ENCODE measurements at places on chromosomes 5 and 9.

- DNase-seq: no peak
Measured at GRCh38 chr9:134607971-134608370, 33.6 kb upstream of the COL5A1 start.

- DNase-seq: peak; percentile 72
Measured at GRCh38 chr5:57174128-57174889, 450 bp downstream of the GPBP1 start.

DNA sequence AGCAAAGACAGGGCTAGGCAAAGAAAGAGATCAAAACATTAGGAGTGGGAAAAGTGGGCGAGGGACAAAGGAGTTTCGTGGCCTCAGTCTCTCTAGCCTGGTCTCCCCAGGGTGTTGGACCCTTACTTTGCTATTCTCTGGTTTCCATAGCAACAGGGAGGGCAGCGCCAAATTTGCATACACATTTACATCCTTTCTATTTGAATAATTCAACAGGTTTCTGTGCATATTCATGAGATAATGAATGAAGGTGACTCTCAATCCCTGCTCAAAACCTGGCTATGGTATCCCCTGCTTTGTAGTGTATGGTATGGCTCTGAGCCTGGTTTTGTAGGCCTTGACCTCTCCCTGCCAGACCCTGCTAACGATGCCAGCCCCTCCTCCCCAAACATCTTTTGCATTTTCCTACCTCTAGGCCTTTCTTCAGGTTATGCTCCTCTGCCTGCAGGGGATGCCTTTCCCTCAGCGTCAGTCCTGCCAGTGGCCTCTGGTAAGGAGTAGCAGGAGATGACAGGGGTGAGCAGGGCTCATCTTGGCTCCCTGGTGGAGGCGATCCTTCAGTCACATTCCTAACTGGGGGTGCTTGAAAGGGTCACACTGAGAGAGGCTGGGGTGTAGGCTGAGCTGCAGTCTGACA, 9.8 kb downstream of the RPP25L start:
- DNase-seq: no peak

DNA sequence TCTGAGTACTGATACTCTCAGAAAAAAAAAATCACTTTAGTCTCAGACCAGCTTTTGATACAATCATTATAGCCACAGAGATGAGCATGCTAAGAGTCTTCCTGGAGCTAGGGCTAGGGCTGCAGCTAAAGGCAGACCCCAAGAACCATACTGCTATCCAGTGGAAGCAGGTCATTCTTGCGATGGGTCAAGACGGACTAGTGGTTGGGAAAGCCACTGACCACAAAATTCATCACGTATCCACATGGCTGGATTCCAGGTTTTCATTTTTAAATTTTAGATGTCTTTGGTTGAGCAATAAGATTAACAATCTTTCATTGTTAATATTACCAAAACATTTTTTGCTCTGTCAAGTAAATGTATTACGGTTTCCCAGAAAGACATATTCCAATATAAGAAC, 598.1 kb downstream of the DNAH5 start:
- DNase-seq: no peak

DNA sequence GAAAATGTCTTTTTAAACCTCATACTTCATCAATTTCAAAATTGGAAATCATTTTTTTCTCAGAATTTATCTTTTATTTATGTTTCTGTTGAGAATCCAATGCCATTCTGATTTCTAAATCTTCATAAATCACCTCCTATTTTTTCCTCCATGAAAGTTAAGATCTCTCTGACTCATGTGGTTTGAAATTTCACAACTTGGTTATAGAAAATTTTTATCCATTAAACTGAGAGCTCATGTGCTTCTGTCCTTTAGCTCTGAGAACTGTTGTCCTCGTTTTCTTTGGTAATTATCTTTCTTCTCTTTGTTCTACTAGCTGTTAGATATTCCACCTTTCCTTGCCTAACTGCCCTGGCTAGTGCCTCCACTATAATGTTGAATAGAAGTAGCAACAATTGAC, 1.5 kb upstream of the RNF180 start:
- DNase-seq: no peak

DNA sequence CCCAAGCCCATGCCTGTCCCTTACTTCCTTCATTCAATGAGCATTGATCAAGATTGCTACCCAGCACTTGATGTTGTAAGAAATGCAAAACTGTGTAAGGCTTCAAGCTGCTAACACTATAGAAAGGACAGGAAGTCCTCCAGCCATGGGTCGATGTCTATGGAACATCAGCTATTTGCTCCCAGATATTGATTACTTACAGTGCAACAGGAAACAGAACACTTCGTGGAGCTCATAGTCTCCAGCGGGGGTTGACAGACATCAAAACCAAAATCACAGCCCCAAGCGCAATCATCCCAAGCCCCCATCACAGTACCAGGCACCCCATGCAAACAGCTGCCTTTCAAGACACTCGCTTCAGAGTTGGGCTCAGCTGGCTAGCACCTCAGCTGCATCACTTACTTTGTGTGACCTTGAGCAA, 26.8 kb upstream of the DUSP1 start:
- DNase-seq: no peak

- no peak for DNase-seq
Measured at GRCh38 chr5:87844449-87844848, 424.2 kb downstream of the TMEM161B start.

GRCh38 chr5:177099422-177100093, 12.8 kb downstream of the FGFR4 start:
- DNase-seq: no peak

GRCh38 chr5:115298811-115299210, 2.4 kb upstream of the CCDC112 start:
- DNase-seq: no peak

DNA sequence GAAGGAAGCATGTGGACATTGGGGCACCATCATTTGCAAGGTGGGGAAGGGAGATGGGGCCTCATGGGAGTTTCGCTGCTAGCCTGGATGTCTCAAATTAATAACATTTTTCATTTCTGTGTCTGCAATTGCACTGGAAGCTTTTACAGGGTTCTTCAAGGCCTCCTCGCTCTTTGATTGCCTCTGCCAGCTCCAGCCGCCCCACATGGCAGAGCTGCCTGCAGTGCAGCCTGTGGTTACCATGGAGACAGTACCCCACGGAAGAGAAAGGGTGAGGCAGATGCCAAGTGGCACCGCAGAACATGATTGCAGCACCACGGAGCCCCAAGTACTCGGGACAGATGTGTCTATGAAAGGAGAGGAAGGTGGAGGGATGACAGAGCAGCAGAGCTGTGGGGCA, 25.4 kb downstream of the CTNND2 start:
- DNase-seq: no peak

DNA sequence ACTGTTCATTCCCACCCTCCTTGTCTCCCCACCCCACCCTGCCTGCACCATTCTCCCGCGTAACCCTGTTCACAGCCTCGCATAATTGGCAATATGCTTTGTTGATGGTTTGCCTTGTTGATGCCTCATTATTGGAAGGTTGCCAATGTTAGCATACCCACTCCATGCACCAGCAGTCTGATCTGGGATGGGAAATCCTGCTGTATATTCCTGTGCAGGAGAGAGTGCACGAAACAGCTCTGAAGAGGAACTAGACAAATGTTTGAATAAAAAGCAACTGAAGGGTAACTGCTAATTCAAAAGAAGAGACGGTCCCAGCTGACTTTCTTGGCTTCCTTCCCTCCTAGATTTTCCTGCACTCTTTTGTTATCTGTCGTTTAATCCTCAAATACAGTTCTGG, 271.7 kb upstream of the TLE4 start:
- no peak for DNase-seq

DNA sequence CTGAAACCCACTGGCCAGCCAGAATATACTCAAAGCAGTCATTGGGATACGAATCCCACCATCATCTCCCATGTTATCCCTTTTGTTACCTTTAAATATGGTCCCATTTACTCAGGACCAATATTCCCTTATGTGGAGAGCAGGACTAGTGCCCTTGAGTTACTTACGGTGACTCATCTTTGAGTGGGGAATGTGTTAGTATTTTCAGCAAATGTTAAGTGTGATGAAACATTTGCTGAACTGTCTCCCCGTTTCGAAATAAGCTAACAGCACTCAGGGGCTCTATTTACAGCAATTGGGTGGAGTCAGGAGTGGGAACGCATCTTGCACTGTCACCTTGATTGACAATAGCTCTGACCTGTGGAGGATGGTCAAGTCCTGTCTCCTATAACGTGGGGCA, 67.4 kb downstream of the CTSL start:
- peak; percentile 66 for DNase-seq

DNA sequence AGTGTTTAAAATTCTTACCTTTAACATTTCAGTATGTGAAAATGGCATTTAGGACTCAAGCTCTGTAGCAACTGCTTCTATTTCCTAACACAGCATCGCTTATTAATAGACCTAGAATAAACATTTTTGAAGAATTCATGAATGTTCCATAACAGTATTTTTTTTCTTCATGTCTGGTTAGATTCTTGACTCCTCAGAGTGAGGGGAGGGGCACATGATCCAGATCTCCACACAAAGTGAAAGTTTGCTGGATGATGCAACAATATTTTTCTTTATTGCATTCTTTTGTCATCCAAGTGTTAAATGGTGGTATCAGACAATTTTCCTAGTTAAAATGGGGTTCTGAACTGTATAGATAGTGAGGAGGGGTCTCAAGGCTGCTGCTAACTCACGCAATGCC, 130.8 kb upstream of the MAN2A1 start:
- no peak for DNase-seq

DNA sequence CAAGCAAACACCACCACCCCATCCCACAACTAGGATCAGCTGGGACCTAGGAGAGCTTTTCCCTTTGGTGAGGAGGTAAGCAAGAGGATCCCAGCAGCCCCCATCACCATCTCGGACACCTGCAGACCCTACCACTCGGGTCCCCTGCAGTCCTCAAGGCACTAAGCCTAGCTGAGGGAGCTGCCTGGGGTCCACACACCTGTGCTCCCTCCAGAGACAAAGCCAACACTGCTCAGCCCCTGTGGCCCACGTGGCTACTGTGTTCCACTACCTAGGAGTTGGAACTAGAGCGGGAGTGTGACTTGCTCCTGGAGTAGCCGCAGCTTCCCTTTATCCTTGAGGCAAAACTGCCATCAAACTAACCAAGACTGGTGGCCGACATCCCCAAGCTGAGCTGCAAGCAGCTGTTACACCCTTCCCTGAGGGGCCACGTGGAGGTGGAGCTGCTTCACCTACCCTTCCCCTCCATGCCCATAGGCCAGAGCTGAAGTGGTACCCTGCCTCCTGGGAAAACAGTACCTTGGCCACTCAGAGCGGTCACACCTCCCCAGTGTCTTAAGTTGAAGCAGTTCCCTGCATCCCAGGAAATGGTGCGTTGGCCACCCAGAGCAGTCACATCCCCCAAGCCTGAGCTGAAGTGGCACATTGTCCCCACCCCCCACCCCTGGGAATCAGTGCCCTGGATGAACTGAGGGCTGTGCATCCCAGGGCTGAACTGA, 205.5 kb downstream of the CACNA1B start:
- no peak for DNase-seq

DNA sequence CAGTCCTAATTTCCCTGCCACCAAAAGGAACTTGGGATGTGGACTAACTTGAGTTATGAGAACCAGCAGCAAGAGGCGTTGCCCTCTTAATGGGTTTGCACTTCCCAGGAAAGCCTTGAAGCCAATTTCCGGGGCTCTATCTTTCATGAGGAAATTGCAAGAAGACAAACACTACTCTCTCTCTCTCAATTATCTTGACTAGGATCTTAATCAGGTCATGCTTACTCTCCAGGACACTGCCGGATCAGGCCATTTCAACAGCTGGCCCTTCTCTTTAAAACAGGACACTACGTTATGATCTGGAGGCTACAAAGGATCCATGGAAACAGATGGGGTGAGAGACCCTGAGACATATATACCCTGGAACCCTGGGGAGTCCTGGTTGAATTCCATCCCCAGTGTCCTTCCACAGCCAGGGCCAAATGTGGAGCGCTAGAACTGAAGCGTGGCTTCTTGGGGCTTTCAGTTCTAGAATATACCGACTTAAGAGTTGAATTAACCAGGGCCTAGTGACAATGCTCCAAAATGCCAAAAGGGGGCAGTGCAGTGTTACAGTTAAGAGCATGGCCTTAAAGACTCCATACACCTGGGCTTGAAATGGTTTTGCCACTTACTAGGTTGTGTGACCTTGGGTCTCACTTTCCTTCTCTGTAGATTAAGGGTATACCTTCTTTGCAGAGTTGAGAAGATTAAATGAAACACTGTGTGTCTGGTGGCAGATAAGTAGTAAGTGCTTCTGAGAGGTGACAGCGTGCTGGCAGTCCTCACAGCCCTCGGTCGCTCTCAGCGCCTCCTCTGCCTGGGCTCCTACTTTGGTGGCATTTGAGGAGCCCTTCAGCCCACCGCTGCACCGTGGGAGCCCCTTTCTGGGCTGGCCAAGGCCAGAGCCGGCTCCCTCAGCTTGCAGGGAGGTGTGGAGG, 21.1 kb downstream of the FAM219A start:
- peak; percentile 83 for DNase-seq

DNA sequence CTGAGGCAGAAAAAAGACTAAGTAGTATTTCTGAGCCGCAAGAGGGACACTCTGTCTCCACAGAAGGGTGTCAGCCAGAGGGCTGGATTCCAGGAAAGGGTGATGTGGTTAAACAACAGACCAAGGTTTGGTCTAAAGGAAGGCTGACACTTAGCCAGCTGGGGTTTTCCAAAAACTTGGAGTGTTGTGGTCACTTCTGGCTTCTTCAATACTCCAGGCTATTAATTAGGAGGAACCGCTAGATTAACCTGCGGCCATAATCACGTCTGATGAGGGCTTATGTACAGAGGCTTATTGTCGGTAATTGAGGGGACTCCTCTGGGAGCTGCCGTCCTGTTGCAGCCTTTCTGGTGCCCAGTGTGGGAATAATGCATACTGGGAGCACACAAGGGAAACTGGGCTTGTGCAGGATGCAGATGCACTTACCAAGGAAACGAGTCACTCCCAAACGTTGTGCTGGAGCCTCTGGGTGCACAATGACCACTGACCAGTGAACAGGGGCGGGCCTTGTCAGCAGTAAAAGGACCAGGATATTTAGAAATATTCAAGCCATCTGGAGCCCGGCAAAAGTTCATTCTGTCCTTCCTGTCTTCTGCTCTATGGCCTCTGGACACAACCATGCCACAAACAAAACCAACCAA, 70.2 kb upstream of the TUT7 start:
- no peak for DNase-seq

- no peak for DNase-seq
Measured at GRCh38 chr5:156221816-156222215, 105.1 kb upstream of the SGCD start.

GRCh38 chr5:91245074-91245452, 138.1 kb downstream of the ARRDC3 start:
- no peak for DNase-seq

GRCh38 chr5:11793396-11793795, 110.8 kb downstream of the CTNND2 start:
- no peak for DNase-seq

DNA sequence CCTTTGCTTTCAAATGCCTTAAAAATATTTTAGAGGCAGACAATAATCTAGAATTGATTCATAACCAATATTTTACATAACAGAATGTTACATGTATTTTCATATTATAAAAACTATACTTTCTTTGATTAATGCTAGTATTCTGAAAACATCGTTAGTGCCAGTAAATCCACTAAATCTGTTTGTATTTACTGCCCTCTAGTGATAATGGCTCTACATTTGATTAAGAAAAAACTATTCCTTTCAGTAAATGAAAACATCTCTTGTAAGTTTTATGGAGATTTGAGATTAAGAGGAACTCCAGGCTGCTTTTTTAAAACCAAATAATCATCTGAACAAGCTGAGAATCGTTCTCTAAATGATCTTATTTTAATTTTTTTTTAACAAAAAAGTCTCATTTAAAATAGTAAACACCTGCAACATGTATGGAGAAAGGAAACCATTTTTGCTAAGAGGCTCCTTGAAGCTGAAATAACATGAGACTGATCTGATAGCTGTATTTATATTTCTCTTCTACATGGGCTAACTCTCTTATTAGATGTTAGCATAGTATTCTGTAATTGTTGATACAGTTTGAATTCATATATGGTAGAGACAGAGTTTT, 424.7 kb downstream of the RAB3C start:
- no peak for DNase-seq

Measured in hematopoietic multipotent progenitor cell treated with erythropoietin and hydrocortisone succinate and interleukin-3 and kit ligand, for 17 days (in vitro differentiated cells).